ENCODE measurements at places on chromosomes 5 and 9.
A peak's percentile ranks its signal among the peaks of the same experiment; 100 is the strongest.

DNA sequence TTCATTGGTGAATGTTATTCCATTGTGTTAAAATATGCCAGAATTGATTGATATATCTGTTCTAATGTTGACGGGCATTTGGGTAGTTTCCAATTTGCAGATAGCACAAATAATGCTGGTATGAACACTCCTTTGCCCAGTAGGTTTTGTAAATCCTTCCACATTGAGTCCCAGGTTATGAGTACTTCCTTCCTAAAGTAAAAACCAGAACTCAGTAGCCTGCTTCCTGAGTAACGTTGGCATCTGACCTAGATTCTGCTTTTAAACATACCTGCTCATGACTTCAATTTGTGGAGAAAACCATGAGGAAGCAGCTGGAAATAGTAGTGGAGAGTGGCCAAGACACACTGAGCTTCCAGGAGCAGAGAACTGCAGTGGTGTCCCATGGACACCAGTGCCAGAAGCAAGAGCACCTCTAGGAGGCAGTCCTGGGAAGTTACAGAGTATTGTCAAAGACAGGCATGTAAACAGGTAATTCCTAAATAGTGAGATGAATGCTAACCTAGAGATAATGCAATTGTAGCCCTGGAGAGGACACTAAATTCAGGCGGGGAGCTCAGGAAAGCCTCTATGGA is 24.3 kb upstream of the RASGRF2 start:
- no peaks in the 10 kb centered on the region for H3K36me3 ChIP-seq
- H3K27ac ChIP-seq, result no peak overlapping the region
- H3K4me3 ChIP-seq, result no peak overlapping the region

DNA sequence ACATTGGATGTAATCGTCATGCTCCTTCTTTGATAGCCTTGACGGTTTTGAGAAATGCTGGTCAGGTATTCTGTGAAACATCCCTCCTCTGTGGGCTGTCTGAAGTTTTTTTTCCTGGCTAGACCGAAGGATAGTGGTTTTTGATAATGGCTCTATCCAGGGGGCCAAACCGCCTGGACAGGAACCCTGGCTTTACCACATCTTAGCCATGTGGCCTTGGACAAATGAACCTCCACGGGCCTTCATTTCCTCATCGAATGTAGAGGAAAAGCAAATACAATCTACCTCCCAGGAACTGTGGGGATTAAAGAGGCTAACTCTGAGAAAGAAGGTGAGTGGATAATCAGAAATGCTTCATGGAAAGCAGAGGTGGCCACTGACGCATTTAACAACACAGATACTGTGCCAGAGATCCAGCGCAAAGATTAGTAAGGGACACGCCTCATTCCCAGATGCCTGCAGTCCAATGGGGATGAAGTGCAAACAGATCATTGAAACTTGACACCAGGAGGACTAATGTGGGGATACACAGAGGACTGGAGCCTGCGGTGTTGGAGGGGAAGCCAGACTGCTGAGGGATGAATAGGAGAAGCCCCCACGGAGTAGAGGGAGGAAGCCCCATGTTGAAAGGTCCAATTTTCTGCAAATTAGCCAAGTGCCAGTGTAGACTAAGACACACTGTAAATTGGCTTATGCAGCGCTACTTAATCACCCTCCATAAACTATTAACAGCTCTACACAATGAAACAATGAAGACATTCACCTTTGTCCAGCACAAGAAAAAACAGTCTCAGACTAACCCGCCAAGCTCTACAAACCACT is 41.6 kb downstream of the MYO10 start:
- no peak for DNase-seq
- no peak overlapping the region for H3K27ac ChIP-seq
- H3K4me3 ChIP-seq, result no peak overlapping the region
- H3K36me3 ChIP-seq, result no peaks in the 10 kb centered on the region
- H3K4me1 ChIP-seq, result peaks cover 42% of the 10 kb centered on the region

DNA sequence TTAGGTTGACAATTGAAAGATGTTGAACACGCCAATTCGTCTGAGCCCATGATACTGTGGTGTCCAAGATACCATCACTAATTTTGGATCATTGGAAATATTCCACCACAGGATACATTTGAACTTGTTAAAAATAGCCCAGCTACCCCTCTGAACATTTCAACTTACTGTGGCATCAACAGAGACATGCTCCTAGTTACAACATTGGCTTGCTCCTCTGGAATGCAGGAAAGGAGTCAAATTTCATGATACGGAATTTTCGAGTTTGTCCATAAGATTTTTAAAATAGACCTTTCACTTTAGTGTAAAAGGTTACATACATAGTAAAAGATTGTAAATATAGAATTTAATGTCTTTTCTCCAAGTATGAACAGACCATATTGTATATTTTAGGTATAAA is 12.8 kb downstream of the SEMA5A start:
- H3K4me1 ChIP-seq, result peaks cover 90% of the 10 kb centered on the region
- no peaks in the 10 kb centered on the region for H3K27me3 ChIP-seq
- H3K36me3 ChIP-seq, result no peaks in the 10 kb centered on the region
- DNase-seq, result no peak

DNA sequence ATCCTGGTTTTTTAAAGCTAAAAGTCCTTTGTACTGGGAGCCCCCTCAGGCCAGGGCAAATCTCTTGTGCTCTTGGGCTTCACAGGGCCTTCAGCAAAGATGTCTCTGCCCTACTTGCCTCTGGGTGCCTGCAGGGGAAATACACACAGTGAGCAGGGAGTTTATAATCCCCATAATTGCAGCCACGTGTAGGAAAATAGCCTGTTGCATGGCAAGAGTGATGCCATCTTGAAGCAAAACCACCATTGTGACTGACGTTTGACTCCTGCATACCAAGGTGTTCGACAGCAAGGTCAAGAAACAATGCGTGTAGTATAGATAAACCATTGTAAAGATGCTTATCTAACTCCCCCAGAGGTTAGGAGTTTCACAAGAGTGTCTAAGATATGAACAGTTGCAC is 11.4 kb upstream of the IL3 start:
- no peaks in the 10 kb centered on the region for H3K36me3 ChIP-seq
- DNase-seq, result no peak
- peaks cover 13% of the 10 kb centered on the region for H3K27me3 ChIP-seq
- no peak overlapping the region for H3K4me3 ChIP-seq

- H3K27me3 ChIP-seq, result no peaks in the 10 kb centered on the region
- H3K27ac ChIP-seq, result no peak overlapping the region
- peaks cover 5% of the 10 kb centered on the region for H3K4me1 ChIP-seq
- DNase-seq, result no peak
- H3K36me3 ChIP-seq, result no peaks in the 10 kb centered on the region
Observed at GRCh38 chr5:72101828-72102227, 5.4 kb upstream of the MAP1B start.

DNA sequence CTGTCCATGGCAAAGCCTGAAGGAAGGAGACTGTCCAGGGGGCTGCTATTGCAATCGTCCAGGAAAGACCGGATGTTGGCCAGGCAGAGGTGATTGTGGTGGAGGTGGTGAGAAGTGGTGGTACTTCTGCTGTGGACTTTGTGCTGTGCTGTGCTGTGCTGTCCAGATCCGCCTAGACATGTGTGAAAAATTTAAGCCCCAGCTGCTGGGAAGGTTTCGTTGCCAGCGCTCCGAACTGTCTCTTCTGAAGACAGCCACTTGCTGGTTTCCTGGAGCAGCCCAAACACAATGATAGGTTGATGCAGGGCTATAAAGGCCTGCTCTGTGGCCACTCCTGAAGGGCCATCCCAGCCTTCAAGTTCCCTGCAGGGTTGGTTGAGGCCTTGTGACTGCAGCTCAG is 223.0 kb upstream of the MPDZ start:
- H3K27me3 ChIP-seq, result no peaks in the 10 kb centered on the region
- H3K36me3 ChIP-seq, result no peaks in the 10 kb centered on the region
- H3K4me1 ChIP-seq, result no peaks in the 10 kb centered on the region
- H3K27ac ChIP-seq, result no peak overlapping the region

- no peak overlapping the region for H3K4me3 ChIP-seq
- H3K27me3 ChIP-seq, result no peaks in the 10 kb centered on the region
- H3K4me1 ChIP-seq, result peaks cover 14% of the 10 kb centered on the region
- no peaks in the 10 kb centered on the region for H3K36me3 ChIP-seq
- DNase-seq, result no peak
- H3K27ac ChIP-seq, result no peak overlapping the region
Observed at GRCh38 chr5:9376363-9377117, 169.3 kb downstream of the SEMA5A start.

- H3K4me1 ChIP-seq, result peaks cover 4% of the 10 kb centered on the region
- no peak overlapping the region for H3K4me3 ChIP-seq
- H3K27ac ChIP-seq, result no peak overlapping the region
- no peak for DNase-seq
- H3K36me3 ChIP-seq, result no peaks in the 10 kb centered on the region
- H3K27me3 ChIP-seq, result peaks cover 79% of the 10 kb centered on the region
Observed at GRCh38 chr9:38228331-38229103, 159.5 kb upstream of the SHB start.

- H3K36me3 ChIP-seq, result no peaks in the 10 kb centered on the region
- no peak for DNase-seq
Observed at GRCh38 chr5:28831042-28831441, 1792.7 kb upstream of the CDH9 start.

DNA sequence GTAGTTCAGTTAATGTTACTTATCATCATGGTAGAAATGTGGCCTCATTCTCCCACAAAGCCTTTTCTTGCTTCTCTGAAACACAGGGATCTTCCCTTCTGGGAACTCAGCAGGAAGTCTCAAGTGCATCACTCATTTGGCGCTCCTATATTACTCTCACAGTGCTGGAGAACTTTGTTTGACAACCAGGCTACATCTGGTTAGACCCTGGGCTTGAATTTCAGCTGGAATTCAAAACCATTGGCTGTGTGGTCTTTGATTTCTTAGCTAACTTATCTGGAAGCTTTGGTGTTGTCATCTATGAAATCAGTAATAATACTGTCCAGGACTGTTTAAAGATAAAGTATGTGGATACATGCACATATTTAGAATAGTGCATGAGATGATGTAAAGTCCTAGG is 1777.1 kb downstream of the MAT2B start:
- no peak for DNase-seq
- no peak overlapping the region for H3K27ac ChIP-seq
- no peaks in the 10 kb centered on the region for H3K36me3 ChIP-seq
- no peaks in the 10 kb centered on the region for H3K4me1 ChIP-seq
- H3K4me3 ChIP-seq, result no peak overlapping the region
- H3K27me3 ChIP-seq, result no peaks in the 10 kb centered on the region

GRCh38 chr9:135456436-135457104 is 23.0 kb upstream of the PPP1R26 start:
- H3K27ac ChIP-seq, result no peak overlapping the region
- no peak for DNase-seq
- H3K4me3 ChIP-seq, result no peak overlapping the region
- no peaks in the 10 kb centered on the region for H3K36me3 ChIP-seq
- H3K27me3 ChIP-seq, result peaks cover 83% of the 10 kb centered on the region
- H3K4me1 ChIP-seq, result no peaks in the 10 kb centered on the region

- no peaks in the 10 kb centered on the region for H3K4me1 ChIP-seq
- H3K27ac ChIP-seq, result no peak overlapping the region
- peaks cover 14% of the 10 kb centered on the region for H3K27me3 ChIP-seq
- no peaks in the 10 kb centered on the region for H3K36me3 ChIP-seq
- no peak overlapping the region for H3K4me3 ChIP-seq
Observed at GRCh38 chr5:109668237-109668636, 21.5 kb upstream of the MAN2A1 start.

DNA sequence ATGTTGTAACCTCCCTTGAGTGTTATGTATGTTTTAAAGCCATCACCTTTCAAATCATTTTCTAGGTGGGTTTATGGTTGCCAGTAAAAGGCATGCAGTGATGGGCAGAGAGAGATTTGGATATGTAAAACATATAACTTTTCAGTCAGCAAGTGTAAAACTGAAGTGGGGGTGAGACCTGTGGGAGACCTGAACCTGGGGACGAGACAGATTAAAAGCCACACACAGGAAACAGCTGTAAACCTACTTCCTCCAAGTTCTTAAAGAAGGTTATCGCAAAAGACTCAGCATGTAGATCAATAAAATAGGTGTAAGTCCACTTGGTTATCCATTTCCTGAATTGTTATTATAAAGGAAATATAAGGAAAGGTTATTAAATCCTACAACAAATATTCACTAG is 76.6 kb downstream of the YIPF5 start:
- no peaks in the 10 kb centered on the region for H3K27me3 ChIP-seq
- H3K4me1 ChIP-seq, result peaks cover 10% of the 10 kb centered on the region
- DNase-seq, result no peak

DNA sequence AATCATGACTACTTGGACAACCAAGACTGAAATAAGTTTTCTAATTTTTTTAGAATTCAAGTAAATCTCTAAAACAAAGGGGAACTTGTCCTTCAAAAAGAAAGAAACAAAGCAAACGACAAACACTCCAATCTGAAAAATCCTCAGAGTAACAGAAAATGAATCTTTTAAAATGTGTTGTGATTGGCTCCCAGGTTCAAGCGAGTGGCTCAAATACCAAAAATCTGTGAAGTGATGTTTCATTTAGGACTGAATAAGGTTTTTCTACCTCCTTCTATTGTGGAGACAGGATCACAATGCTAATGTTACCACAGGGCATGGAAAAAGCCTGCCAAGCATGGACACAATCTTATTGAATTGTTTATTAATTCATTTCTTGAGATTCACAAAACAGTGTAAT is 415.7 kb downstream of the RAB3C start:
- H3K27ac ChIP-seq, result no peak overlapping the region
- no peak for DNase-seq
- H3K27me3 ChIP-seq, result no peaks in the 10 kb centered on the region
- H3K36me3 ChIP-seq, result no peaks in the 10 kb centered on the region
- H3K4me1 ChIP-seq, result peaks cover 33% of the 10 kb centered on the region

GRCh38 chr5:158813275-158813674 is 286.4 kb downstream of the EBF1 start:
- H3K4me1 ChIP-seq, result peaks cover 29% of the 10 kb centered on the region
- H3K4me3 ChIP-seq, result no peak overlapping the region

GRCh38 chr9:81671880-81672280 is 17.5 kb downstream of the TLE1 start:
- H3K4me3 ChIP-seq, result no peak overlapping the region
- H3K36me3 ChIP-seq, result no peaks in the 10 kb centered on the region
- H3K4me1 ChIP-seq, result peaks cover 61% of the 10 kb centered on the region
- no peaks in the 10 kb centered on the region for H3K27me3 ChIP-seq
- peak overlapping the region; percentile 52 for H3K27ac ChIP-seq
- DNase-seq, result peak; percentile 87

DNA sequence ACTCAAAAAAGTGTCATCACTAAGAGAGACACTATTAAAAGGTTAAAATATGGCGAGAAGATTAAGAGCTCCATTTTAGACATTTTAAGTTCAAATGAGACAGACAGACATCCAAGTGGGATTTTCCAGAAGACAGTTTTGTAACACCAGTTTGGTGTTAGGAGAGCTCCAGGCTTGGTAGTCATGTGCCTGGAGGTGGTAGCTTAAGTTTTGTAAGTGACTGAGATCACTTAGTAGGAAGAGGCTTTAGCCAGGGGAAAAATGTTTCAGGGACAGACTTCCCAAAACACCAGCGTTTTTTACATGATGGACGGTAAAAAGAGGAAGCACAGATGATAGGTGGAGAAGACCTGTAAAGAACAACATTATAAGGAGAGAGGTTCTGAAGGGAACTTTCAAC is 150.3 kb downstream of the GIN1 start:
- H3K36me3 ChIP-seq, result peaks cover 12% of the 10 kb centered on the region
- H3K27me3 ChIP-seq, result no peaks in the 10 kb centered on the region
- no peak overlapping the region for H3K4me3 ChIP-seq
- H3K4me1 ChIP-seq, result peaks cover 6% of the 10 kb centered on the region
- H3K27ac ChIP-seq, result no peak overlapping the region

GRCh38 chr9:129278391-129279237 is 100.6 kb upstream of the IER5L start:
- peaks cover 15% of the 10 kb centered on the region for H3K4me1 ChIP-seq
- no peak overlapping the region for H3K4me3 ChIP-seq
- H3K27ac ChIP-seq, result no peak overlapping the region
- no peaks in the 10 kb centered on the region for H3K36me3 ChIP-seq
- DNase-seq, result peak; percentile 12
- H3K27me3 ChIP-seq, result peaks cover 7% of the 10 kb centered on the region
